Tibial nerve (tissue), 4 donors: ENCODE measurements at places on chromosomes 16 and 17. TPM values are rescaled to one million over a fixed set of nuclear protein-coding genes. Genes with fewer than 3 reads are reported as not detected.

- no peak for DNase-seq
These were observed 21.1 kb downstream of the GAS7 start for GRCh38 chr17:10177131-10177912.

CD300E gene
- total RNA-seq, result under 0.01 TPM

DNA sequence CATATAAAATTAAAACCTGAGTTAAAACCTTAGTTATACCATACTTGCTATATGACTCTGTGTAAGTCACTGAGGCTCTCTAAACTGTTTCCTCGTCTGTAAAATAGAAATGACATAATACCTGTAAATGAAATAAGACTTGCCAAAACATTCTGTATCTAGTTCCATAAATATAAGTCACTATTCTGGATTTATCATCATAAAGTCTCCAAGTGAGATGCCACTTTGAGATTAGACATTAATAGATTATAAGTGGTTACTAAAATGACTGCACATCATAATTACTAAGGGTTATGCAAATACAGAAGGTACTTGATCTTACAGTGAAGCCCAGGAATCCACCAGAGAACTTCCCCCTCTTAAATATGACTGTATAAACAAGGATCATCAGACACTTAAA is 12.0 kb upstream of the BRIP1 start:
- DNase-seq, result no peak

GRCh38 chr17:42315402-42316156 is 27.3 kb downstream of the STAT5A start:
- DNase-seq, result no peak

RHBDF1 gene
- total RNA-seq, result 157 TPM

DNA sequence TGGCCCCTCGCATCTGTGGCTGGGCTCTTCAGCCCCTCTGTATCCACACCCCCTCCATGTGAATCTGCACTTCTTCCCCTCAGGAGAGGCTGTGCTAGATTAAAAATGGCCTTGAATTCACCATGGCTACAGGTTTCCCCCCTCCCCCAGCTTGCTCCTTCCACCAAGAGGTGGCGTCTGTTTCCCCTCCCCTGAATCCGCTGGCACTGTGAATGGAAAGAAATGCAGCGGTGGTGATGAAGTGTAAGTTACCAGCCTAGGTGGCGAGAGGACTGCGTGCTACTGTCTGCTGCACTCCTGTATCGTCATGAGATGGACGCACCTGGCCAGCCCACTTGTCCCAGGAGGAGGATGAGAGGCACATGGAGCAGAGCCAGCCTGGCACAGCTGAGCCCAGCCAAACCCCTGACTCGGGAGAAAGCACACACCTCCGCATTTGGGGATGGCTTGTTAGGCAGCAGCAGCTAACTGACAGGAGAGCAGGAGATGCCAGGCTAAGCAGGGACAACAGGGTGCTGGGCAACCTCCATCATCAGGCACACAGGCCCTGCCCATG is 26.2 kb downstream of the TNFRSF13B start:
- no peak for DNase-seq

NACA2 gene
- not detected for total RNA-seq

DNA sequence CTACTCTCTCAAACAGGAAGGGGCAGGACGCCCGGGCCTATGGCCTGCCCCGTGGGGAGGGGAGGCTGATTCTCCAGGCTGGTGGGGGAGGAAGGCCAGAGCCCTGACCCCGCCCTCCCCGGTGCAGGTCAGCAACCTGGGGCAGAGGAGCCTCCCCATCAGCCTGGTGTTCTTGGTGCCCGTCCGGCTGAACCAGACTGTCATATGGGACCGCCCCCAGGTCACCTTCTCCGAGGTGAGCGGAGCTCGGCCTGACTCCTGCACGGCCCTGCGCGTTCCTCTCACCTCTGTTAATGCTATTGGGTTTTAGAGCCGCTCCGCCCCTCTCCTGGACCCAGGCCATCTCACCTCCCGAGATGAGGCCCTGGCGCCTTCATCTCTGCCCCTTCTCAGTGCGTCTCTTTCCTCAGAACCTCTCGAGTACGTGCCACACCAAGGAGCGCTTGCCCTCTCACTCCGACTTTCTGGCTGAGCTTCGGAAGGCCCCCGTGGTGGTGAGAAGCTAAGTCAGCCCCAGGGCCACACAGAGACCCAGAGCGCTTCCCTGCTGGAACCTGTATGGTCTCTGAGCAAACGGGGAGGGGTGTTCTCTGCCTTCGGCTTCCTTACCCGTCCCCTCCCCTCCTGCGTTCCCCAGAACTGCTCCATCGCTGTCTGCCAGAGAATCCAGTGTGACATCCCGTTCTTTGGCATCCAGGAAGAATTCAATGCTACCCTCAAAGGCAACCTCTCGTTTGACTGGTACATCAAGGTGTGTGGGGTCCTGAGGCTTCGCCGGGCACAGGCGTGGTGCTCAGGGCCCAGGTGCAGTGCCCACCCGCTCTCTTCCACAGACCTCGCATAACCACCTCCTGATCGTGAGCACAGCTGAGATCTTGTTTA is 25.1 kb upstream of the ITGAX start:
- no peak for DNase-seq
